ENCODE measurements at places on chromosomes 12 and 14.

GRCh38 chr12:68733661-68734071 is 12.3 kb upstream of the SLC35E3 start:
- no peak for ATAC-seq

DNA sequence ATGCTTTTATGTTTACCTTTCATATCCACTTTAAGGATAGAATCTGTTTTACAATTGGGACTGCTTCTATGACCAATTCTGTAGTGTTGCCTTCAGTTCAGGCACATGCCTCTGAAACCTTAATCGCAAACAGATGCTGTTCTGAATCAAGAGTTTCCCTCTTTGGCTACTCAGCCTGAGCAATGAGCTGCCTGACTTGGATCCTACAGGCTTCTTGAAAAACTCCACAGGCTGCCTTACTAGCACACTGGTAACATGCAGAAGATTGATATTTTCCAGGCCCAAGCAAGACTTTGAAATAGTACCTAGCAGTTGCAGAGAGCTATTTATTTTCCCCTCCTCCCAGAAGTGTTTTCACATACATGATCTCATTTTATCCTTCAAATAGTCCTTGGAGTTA is 34.8 kb upstream of the PMCH start:
- no peak for ATAC-seq

- no peak for ATAC-seq
Observed at GRCh38 chr12:103249607-103250006, 246.2 kb downstream of the C12orf42 start.

GRCh38 chr12:116390401-116391335 is 113.2 kb upstream of the MED13L start:
- ATAC-seq = no peak

DNA sequence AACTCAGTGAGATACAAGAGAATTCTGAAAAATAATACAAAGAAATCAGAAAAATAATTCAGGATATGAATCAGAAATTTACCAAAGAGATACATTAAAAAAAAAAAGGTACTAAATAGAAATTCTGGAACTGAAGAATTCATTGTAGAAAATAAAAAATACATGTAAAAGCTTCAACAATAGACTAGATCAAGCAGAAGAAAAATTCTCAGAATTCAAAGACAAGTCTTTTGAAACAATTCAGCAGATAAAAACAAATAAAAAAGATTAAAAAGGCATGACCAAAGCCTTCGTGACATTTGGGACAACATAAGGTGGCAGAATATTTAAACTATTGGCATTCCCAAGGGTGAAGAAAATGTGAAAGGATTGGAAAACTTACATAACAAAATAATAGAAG is 133.1 kb upstream of the CNOT2 start:
- no peak for ATAC-seq

All from stimulated activated memory B cell treated with anti-CD40 and anti-IgM and Interleukin-4, amounts not matched to agents 10 μg/mL and 1 μg/mL and 100 μg/mL, for 72 hours (primary cell).